ENCODE measurements at places on chromosomes 6 and 20.

DNA sequence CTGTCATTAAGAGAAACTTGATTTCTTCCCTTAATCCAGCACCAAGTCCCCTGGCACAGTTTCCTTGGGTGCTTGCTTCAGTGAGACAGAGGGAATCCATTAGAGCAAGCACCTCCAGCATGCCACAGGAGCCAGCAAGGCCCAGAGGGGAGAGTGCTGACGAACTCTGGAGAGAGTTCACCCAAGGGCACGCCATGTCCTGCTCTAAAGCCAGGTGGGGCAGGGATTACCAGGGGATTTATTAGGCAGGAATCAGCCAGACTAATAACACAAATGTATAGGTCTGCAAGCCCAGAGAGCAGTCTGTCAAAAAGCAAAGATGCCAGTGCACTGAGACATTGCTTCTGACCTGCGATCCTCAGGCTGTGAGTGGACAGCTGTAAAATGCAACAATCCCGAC is 155.4 kb upstream of the SYNDIG1 start:
- DNase-seq = no peak

GRCh38 chr6:34226731-34227586 is 9.7 kb upstream of the HMGA1 start:
- peak; percentile 81 for DNase-seq

DNA sequence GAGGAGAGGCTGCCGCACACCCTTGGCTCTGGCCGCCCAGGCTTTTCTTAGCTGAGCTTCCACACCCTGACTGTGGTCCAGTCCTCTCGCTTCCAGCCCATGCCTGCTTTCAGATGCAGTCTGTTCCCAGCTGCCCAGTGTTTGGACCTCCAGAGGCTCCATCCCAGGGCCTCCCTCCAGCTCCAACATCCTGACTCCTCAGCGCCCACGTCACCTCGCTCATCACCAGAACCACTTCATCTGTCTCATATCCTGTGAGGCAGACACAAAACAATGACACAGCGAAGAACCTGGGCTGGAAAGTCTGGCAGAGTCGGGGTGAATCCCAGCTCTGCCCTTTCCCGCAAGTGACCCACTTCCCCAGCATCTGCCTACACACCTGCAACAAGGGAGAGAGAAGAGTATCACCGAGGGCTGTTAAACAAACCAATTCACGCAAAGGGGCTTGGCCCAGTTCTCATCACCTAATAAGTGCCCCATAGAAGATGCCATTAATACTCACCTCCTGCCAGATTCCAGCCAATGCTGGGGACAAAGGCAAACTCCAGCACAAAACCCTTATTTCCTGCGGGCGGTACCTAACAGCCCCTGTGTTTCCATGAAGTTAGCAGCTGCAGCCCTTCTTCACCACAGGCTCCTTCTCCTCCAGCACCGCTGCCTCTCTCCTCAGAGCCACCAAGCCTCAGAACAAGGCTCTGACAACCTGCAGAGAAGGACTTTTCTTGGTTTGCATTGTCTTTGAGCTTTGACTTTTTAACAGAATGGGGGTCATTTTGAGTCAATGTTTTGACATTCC is 133.4 kb upstream of the CDH4 start:
- no peak for DNase-seq

GRCh38 chr6:147538821-147539220 is 30.3 kb downstream of the SAMD5 start:
- DNase-seq = no peak

DNA sequence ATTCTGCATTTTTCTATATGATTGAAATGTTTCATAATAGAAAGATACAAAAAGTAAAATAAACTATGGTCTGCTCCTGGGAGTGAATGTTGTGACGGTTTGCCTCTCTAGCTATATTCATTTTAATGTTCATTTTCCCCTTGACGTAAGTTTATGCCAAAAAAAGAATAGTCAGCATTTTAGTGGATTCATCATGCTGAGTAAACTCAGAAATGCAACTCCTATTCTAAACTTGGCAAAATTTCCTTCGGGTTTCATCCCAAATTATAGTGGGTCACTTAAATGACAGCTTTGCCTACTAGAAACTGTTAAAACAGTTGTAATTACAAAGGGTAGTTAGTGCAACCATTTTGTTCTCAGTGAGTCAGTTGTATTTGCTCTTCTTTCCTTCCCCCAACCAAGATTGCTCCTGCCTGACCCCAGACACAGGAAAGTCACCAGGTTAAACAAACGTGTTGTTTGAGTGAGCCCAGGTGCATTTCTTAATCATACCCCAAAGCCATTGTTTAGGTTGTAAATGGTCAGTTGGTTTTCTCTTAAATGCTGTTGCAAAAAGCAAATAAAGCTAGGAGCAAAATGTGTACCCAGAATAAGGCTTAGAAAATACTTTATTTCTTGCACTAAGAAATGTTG is 482.3 kb upstream of the SOX4 start:
- no peak for DNase-seq

DNA sequence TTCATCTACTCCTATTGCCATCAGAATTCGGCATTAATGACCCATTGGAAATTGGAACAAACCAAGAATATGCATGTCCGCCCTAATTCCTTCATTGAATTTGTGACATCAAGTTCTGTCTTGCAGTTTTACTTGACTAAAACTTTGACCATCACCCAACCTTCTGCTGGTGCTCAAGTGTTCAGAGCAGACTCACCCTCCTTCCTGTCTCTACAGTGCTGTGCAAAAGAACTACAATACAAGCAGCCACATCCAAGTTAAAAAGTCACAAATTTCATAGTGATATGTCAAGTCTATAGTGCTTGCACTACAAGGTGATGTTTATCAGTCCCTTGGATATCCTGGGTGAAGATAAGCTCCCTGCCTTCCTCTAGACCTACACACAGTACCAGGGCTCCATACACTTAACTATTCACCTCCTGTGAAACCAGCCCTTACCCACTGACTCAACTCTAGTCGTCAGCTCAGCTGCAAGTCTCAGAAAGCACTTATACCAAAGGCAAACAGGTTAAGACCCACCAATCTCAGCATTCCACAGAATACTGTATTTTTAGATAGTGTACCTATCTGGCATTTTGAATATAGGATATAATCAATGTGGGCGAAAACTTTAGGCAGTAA is 23.6 kb downstream of the SNX5 start:
- DNase-seq = no peak

DNA sequence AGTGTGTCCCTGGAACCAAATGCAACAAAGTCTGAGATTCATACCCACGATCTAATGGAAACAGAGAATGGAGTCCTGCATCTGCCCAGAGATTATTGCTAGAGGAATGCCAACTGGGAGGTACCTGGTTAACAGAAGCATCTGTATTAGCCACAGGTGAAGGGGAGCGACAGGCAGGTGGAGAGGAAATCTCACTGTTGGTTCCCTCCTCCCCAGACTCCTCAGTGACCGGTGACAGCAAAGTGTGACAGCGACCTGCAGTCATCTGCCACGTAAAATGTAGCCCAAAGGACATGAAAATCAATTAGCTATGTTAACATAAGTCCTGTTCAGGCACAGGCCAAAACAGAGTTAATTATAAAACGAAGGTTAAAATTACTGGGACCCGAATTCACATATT is 336.6 kb downstream of the SYNE1 start:
- peak; percentile 62 for DNase-seq

GRCh38 chr20:37670351-37670791 is 23.5 kb upstream of the CTNNBL1 start:
- peak; percentile 31 for DNase-seq

DNA sequence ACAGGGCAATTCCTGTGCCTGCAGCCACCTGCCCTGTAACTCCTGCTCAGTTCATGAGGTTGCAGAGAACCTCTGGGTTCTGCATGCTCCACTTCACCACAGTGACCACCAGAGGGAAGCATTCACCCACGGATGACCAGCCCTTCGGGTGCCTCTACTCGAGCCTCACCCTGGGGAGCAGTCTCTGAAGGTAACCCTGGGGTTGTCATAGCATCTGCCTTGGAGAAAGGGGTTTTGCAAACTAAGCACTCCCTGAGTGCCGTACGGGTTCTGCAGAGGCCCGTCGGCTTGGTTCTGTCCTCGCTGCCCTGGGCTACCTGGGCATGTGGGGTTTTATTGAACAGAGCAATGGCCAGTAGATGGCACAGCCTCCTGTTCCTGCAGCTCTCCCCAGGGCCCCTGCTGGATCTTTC is 10.2 kb upstream of the CST5 start:
- peak; percentile 24 for DNase-seq

DNA sequence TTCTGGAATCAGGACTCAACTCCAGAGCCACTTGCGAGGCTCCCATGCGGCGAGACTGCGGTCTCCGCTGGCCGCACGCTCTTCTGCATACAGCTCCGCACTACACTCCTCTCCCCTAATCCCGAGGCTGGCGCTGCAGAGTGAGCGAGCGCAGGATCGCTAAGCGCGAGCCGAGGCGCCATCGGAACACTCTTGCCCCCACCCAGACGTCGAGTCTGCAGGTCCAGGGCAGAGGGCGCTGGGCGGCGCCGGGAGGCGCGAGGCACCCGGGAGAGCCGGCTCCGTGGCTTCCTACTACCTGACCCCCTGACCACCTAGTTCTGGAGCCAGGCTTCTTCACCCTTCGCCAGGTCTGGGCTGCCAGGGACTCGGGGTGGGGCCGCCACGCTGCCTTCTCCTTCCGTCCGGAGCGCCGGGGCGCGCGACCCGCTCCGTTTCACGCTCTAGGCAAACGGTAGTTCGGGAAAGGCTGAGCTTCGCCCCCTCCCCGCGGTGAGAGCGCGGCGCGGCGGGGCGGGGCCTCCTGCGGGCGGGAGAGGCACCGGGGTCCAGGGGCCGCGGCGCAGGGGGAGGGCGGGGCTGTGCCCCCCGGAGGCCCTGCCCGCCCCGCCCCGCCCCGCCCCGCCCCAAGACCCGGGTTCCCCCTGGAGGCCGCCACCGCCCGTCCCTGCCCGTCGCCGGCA is 5.4 kb upstream of the TUBB2A start:
- DNase-seq = peak; percentile 80

DNA sequence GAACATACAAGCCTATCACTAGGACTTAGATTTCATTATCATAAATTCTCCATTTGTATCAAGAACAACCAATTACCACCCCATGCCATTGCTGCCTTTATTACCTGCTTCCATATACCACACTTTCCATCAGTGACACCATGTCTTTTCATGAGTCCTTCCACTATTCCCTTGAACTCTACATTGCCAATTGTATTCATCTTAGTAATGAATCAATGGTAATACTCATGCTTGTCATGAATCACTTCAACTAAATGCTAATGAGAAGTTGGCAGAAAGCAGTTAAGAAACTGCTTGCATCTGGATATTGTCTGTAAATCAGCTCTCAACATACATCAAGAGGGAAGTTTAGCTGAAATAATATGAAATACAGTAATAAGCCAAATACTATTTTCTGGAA is 61.2 kb upstream of the RNF217 start:
- DNase-seq = no peak

- DNase-seq = peak; percentile 72
Measured at GRCh38 chr6:69866351-69866769, at the start of gene COL19A1. Gene COL19A1 (plus strand): TSS chr6:69866556. CDS start chr6:69879568, 13,012 bp downstream.

GRCh38 chr20:54044156-54044555 is 26.2 kb downstream of the BCAS1 start:
- DNase-seq = no peak

DNA sequence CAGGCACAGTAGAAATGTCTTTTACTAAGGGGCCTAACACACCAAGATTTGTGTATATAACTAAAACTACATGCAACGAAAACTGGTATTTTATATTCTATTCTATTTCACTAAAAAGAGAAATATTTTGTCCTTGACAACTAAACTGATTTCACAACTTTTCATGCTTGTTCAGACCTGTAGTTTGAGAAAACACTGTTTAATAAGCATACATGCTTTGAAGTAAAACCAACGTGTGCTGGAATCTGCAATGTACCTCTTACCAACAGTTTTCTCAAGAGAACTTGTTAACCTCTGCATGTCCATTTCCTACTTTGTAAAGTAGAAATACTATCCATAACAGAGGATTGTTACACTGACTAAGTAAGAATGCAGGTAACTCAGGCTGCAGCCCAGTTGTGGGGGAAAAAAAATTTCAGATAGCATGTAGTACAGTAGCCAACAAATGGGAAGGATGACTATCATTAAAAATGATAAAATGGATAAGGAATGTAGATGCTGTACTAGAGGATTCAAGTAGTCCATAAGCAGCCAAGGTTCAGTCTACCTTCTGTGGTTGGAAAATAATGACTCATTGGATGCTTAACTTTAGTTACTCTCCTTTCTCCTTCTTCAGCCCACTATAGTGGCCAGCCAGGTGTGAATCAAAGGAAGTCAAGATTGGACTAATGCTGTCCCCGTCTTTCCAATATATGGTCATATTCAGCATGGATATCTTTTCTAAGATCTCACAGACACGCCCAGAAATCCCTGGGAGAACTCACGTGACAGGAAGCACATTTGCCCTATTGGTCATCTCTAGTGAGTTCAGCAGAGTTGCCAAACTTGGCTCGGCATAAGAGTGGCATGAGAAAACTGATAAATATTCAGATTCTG is 65.2 kb downstream of the HFE start:
- no peak for DNase-seq

- no peak for DNase-seq
Measured at GRCh38 chr6:52509281-52510212, 67.3 kb downstream of the TRAM2 start.

- DNase-seq = no peak
Measured at GRCh38 chr6:166318227-166318626, 10.0 kb upstream of the PRR18 start.

DNA sequence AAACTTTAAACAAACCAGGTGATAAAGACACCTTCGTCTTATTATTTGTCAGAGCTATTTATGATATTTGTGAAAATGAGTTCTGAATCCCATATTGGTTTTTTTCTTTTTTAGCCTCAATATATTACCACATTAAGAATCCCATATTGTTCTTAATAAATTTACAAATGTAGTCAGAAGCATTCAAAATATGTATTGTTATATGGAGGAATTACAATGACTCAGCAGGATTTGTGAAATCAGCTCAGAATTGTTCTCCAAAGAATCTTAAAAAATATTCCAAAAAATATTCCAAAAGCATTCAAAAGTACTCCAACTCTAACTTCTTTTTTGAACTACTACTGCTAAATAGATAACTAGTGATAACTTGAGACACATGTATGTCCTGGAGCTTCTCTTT is 6.5 kb upstream of the ZNF343 start:
- DNase-seq = no peak

DNA sequence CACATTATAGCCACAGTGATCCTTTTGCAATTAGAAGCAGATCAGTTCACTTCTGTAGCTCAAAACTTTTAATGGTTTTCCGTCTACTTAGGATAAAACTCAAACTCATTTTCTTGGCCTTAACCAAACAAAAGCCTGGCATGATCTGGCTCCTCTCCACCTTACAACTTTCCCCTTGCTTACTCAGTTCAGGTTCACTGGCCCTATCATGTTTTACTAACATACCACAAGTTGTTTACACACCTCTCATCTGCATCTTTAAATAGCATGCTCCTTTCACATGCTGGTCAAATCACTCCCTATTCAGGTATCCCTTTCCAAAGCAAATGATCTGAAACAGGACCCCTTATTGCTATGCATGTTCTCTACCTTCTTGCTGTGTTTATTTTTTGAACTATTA is 191.4 kb upstream of the FAM83B start:
- no peak for DNase-seq

DNA sequence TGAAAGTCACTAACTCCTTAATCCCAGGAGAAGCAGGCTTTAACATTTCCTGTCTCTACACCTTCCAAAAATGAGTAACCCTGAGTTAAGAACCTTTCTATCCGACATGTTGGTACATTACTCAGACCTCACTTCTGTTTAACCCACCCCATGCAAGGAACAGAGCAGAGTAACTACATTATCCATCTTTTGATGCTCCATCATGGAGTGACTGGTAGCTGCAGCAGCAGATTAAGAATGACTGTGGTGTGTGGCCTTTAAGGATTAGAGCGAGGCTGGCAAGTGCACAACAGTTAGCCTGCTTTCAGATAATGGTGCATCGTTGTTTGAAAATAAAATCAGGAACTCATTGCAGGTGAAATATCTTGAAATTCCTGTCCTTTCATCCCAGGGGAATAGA is 2.0 kb downstream of the TRAF3IP2 start:
- peak; percentile 34 for DNase-seq
